Smooth muscle cell of bladder (primary cell): ENCODE measurements at places on chromosomes 7 and 10. TPM values are rescaled to one million over a fixed set of nuclear protein-coding genes. Genes with fewer than 3 reads are reported as not detected.

PTN gene
- 27.8 and 36.4 TPM in 2 replicates for total RNA-seq

FKBP14 gene
- total RNA-seq: 32.0 and 37.2 TPM in 2 replicates

RAPGEF5 gene
- 1.1 and 2.4 TPM in 2 replicates for total RNA-seq

SPDYE16 gene
- 0.14 TPM in 1 of 2 replicates, not detected in the other for total RNA-seq

FAM241B gene
- 0.46 TPM in 1 of 2 replicates, not detected in the other for total RNA-seq

SORCS1 gene
- total RNA-seq: 0.14 and 0.18 TPM in 2 replicates

SLC18A3 gene
- not detected in 2 replicates for total RNA-seq

RBM20 gene
- total RNA-seq: under 0.01 TPM in 2 replicates

ABCB1 gene
- 0.65 and 1.7 TPM in 2 replicates for total RNA-seq
